Stimulated activated CD8-positive, alpha-beta memory T cell treated with anti-CD3 and anti-CD28 coated beads, Interleukin-15, amount 100 ng/mL, for 4 hours (primary cell): ENCODE measurements at places on chromosomes 4 and X.

DNA sequence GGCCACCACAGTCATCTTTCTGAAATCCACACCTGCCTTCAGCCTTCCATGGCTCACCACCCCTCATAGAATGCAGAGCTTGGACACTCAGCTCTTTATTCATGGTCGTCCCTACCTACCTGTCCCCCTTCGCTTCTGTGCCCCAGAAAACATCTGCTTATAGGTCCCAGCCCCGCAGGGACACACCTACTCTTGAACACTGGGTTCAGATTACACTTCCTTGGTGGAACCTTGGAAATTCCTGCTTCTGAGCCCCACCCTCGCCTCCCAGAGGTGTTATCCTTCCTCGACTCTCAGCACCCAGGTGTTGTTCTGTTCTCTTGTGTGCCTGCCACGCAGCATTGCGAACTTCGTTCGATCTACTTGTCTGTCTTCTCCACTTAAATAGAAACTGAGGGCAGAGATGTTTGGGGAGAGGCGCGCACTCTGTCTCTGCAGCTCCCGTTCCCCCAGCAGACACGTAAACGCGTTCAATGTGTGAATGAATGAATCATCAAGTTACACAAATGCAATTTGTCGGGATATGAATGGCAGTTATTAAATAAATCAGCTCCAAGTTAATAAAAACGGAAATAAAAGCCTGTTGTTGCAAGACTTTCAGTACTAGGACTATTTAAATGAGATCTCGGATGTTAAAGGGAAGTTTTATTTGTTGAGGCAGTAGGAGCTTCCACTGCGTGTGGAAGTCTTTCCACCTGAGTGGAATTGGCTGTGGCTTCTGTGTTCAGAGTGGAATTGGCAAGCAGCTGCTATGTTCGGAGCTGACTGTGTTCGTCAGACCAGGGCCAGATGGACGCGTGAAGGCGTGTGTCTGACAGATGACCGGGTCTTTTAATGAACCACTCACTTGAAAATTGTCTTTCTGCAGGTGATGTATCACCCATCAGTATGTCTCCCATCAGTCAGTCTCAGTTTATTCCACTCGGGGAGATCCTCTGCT lies 95.6 kb downstream of the STOX2 start:
- no peak for DNase-seq

DNA sequence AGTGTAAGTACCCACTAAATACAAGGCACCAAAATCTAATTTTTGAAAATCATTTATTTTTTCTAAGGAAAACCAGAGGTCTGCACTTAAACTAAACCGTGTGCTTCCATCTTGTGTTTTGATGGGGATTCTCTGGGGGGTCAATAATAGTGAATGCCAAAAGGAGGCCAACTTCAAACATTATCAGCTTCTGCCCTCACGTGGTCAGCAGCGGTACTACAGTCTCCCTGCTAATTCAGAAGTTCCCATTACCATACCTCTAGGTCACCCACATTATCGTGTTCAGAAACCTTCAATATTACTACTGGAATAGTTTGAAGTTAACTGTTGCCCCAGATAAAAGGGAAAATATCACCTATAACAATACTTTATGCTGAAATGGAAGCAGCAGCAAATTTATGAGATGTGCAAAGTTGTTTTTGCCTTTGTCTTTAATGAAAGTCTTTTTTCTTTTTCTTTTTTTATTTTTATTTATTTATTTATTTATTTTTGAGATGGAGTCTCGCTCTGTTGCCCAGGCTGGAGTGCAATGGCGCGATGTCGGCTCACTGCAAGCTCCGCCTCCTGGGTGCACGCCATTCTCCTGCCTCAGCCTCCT lies 17.3 kb downstream of the CTPS2 start:
- DNase-seq, result peak; percentile 15

- no peak for DNase-seq
Measured at GRCh38 chr4:111064342-111064993, 441.6 kb upstream of the PITX2 start.

GRCh38 chrX:140712413-140713173 lies 3.0 kb downstream of the LINC00632 start:
- no peak for DNase-seq

- DNase-seq, result no peak
Measured at GRCh38 chr4:98421111-98421510, 159.9 kb downstream of the RAP1GDS1 start.

DNA sequence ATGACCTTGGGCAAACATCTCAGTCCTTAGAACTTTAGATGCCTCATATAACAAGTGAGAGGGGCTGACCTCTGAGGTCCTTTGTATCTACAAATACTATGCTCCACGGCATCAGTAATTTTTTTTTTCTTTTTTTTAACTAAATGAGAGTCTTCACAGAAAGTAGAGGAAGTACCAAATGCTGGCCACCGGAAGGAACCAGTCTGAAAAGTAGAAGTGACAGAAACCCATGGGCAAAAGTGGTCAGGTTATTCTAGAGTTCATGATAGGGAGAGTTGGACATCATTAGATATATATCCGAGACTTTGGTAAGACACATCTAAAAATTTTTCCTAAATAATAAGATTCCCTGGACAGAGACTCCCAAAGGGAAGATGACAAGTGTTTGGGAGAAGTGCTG lies 53.7 kb downstream of the COQ2 start:
- no peak for DNase-seq

GRCh38 chr4:112916868-112917267 lies 132.6 kb upstream of the ANK2 start:
- DNase-seq, result no peak

DNA sequence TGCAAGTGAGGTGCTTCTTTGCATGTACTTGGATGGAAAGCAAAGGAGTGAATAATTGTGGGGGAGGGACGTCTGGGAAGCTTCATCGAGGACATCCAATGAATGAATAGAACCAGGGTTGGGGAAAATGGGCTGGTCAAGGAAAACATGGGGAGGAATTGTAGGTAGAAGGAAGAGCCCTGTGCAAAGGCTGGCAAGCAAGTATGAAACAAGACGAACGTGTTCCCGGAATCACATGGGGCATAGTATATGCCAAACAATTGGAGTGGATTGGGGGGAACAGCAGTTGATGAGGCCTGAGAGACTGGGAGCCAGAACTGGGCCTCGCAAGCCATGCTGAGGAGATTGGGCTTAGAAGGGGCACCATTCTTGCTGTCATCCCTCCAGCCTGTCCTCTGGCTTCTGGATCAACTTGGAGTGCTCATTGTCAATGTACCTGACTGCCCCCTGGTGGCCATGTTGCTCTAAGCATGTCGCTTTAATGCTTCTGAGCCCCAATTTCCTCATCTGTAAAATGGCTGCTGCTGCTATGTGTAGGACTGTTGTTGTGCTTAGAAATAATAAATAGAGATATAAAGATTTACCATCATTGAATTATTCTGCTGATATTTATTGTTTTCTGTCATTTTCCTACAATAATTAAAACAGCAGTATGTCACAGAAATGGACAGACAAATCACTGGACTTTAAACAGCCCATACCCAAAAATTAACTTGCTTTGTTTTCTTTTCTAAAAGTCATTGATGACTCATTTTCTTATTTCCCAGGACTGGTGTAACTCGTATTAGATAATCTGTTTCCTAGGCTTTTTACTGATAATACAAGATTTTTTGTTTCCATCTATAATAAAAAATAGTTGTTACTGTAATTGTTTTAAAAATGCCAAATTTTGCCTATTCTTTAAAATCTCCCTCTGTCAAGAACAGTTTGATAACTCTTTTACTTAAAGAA lies 66.4 kb downstream of the JADE3 start:
- peak; percentile 27 for DNase-seq

DNA sequence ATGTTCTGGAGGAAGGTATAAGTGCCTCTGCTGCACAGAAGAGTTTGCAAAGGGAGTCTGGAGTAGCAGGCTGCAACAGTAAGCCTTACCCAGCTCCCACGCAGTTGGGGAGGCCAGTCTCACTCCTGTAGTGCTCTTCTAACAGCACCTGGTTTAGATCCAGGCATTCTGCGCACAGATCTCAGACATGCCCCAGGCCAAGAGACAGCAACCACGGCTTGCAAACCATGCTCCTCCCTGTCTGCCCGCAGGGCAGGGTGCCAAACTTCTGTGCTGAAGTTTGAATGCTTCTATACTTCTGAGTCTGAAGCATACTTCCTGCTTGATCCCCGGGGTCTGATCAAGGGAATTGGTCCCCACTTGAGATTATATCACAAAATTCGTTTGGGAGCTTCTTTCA lies 106.3 kb downstream of the LINC00632 start:
- no peak for DNase-seq

DNA sequence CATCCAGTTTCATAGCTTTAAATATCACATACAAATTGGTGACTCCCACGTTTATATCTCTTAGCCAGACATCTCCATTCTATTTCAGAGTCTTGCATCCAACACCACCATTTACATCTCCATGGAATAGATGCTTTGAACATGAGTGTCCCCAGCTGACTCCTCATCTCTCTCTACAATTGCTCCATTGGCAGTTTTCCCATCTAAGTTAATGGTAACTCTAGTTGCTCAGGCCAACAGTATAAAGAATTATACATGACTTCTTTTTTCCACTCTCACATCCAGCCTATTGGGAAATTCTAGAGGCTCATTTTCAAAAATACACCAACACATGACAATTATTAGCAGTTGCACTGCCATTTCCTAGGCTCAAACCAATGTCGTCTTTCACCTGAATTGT lies 388.2 kb downstream of the STIM2 start:
- no peak for DNase-seq

DNA sequence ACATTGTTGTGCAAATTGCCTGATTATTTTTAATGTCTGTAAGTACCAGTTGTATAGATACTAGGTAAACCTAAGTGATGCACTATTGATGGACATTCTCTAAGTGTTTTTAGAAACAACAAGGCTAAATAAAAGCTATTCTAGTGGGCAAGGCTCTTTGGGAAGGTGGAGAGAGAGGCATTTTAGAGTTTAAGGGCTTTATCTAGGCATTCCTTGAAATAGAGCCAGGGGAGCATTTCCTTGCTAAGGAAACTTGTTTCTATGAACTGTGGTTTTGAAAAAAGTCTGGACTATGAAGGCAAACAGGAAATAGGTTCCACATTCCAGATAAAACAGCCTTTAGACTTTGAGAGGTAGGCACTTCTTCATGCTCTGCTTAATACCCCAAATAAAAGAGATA lies 23.8 kb downstream of the BMX start:
- no peak for DNase-seq

DNA sequence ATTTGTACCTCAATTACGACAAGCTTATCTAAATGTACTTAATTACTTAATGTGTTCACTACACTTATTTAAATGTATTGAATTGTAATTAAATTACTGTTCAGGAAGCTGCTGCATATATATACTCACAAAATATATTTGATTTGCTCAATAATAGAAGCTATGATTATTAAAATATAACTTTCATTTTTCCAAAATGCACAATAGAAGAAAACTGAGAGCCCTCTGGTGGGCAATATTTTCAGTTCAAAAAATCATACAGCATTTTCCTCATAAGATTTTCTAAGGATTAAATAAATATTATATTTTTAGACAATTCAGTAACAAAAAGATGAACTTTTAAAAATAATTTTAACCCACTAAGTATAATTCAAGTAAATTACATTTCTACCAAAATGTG lies 217.3 kb downstream of the DKK2 start:
- no peak for DNase-seq

DNA sequence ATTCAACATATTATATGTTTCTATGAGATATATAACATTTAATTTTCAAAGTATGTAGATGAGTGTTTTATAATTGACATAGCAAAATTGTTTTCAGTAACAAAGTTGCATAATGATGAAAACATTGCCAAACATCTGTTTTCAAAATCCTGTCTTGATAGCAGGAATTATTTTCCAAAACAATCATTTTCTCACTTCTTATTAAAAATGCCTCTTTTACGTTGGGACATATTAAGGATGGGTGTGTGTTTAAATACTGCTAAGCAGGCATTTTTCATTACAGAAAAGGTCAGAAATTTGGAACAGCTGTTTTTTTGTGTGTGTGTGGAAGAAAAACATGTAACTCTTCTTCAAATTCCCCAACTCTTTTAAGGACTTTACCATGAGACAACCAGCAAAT lies 452.0 kb downstream of the SPRY1 start:
- DNase-seq, result no peak

GRCh38 chrX:136687457-136687856 lies 39.5 kb downstream of the CD40LG start:
- no peak for DNase-seq

GRCh38 chrX:72043636-72044035 lies 88.1 kb downstream of the RTL5 start:
- no peak for DNase-seq

DNA sequence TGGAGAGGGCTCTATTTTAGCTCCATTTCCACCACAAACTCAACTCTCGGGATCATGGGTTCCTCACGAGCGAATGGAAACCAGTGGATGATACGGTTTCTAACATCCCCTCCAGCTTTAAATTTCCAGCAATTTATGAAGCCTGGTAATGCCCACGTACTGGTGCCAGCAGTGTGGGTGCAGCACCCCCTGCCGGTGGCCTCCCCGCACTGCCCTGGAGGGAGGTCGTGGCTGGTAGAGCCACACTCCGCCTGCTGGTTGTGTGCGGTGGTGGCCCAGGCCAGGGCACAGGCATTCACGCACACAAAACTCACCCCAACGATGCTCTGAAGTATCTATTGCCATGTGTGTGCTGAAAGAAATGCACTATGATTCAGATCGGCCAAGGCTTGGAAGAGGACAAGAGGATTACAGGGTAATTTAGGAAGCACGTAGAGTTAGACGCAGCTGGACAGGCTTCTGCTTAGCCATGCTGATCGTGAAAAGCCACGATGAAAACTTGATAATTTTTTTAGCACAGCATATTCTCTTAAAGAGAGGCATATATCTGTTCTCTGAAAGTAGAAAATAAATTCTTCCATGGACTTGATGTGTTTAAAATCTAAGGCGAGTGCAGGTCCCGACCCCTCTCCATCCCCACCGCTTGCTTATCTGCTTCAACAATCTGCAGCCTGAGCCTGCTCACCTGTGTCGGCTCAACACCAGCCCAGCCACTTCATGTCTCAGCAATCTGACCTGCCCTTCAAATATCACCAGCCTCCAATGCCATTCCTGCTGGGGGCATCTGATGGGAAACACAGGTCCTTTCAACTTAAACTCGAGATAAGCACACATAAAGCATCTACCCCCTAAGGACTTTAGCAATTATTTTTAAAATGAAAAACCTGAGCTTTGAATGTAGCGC lies 59.1 kb downstream of the SCD5 start:
- peak; percentile 5 for DNase-seq

GRCh38 chr4:8086783-8087445 lies 71.7 kb downstream of the ABLIM2 start:
- DNase-seq, result no peak

- no peak for DNase-seq
Measured at GRCh38 chrX:40479777-40480318, 100.9 kb upstream of the ATP6AP2 start.

DNA sequence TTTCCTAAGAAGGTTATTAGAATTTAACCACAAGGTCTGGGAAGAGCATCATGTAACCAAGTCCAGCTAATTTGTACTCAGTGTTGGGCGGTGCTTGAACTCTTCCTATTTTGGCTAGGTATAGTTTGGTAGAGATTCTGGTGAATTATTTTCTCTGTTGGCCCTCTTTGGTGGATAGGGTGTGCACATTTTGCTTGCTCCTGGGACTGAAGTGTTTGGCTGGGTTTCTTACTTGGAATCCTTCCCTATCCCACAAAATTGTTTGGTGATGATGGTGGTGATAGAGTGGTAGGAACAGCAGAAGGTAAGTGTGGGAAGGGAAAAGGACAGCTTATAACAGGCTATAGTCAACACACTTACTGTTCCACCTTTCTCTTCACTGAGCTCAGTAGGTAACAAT lies 194.8 kb upstream of the GPC4 start:
- DNase-seq, result no peak

- DNase-seq, result peak; percentile 18
Measured at GRCh38 chr4:3201718-3202702, 46.9 kb upstream of the MSANTD1 start.
